Inflammatory macrophage treated with lipopolysaccharide for 1 hour (primary cell): ENCODE measurements at places on chromosomes 5 and 9.

DNA sequence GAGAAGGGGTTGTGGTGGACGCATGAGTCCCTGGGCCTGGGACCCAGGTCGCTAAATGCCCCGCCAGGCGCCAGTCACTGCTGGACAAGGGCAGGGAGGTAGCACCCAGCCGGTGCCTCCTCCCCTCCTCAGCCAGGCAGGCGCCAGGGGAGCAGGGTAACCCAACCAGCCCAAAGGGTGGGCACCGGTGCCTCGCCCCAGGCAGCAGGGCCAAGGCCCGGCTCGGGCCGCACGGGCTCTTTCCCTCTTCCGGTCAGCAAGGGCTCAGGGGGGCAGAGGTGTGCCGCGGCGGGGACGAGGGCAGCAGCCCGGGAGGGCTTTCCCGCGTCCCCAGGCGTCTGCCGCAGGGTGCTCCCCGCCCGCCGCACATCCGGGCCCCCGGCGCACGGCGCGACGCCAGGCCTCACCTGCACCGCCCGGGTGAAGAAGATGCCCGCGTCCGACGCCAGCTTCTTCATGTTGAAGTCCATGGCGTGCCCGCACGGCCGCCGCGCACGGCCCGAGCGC is 393 bp downstream of the SH3GLB2 start:
- no peak for DNase-seq

DNA sequence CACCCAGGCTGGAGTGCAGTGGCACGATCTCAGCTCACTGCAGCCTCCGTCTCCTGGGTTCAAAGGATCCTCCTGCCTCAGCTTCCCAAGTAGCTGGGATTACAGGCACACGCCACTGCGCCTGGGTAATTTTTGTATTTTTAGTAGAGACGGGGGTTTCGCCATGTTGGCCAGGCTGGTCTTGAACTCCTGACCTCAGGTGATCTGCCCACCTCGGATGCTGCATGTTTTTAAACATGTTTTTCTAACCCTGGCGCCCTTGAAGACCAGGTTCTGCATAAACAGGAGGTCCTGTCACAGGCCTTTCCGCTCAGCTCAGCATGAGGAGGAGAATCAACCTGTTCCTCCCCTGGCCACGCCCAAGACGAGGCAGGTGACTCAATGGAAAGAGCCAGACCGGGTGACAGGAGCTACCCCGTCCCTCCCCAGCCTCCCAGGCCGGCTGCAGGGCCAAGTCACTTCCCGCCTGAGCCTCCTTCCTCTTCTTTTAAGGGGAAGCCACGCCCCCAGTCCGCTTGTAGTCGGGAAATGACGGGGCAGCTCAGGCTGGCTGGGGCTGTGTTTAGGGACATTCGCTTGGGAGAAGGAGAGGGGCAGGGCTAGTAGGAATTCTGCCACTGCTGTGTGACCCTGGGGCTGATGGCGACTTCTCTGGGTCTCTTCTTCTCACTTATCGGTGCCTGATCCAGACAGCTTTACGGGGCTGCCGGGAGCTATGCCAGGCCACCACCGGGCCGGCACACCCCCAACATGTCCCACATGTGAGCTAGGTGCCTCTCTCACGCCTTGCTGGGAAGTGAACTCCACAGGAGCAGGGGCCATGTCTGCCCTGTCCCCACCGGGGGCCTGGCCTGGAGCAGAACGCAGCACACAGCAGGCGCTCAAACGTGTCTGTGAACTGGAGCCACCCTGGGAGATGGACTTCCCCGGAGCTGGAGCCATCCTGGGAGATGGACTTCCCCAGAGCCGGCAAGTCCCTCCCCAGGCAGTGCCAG is 6.1 kb downstream of the NOTCH1 start:
- peak; percentile 95 for DNase-seq

- DNase-seq, result no peak
These were observed 161.7 kb upstream of the STK32A start for GRCh38 chr5:147073098-147073497.

DNA sequence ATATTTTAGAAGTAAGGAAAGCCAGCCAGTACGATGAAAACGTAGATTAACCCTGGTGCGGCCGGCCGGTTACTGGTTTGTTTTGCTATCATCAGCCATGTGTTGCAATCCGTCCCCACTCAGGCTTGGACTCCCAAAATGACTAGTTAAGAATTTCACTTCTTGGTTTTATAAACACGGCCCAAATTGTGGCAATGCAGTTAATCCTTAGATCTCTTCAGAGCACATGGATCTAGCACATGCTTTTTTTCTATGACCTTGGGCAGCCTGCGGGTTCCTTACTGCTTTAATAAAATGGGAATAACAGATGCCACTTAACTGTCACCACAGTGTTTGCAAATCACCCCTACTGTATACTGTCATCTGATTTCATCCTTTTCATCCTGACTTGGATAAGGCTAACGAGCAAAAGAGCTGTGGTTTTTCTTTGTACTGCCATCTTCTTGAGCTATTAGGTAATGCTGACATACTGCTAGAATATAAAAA is 1.5 kb downstream of the NDFIP1 start:
- peak; percentile 62 for DNase-seq

- no peak for DNase-seq
These were observed 221.1 kb downstream of the CDK5RAP2 start for GRCh38 chr9:120358877-120359276.

DNA sequence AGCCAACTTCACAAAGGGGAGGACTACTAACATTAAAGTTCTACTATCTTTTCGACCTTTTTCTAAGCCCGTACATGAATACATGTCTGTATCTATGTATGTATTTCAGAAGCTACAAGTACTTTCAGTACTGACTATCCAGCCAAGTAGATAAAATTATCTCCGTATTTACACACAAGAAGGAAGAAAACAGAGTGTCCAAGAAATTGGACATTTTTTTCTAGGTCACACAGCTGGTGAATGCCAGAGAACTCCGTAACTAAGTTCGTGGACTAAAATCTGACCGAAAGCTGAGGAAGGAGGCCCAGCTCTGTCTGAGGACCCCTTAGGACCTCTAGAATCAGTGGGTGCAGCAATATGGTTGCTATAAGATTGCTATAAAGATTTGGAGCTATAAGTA is 83.4 kb downstream of the MAMDC2 start:
- DNase-seq, result no peak

GRCh38 chr9:136584934-136585333 is 39.1 kb upstream of the NOTCH1 start:
- no peak for DNase-seq

- DNase-seq, result no peak
These were observed 290.6 kb downstream of the FER start for GRCh38 chr5:109038209-109038840.

DNA sequence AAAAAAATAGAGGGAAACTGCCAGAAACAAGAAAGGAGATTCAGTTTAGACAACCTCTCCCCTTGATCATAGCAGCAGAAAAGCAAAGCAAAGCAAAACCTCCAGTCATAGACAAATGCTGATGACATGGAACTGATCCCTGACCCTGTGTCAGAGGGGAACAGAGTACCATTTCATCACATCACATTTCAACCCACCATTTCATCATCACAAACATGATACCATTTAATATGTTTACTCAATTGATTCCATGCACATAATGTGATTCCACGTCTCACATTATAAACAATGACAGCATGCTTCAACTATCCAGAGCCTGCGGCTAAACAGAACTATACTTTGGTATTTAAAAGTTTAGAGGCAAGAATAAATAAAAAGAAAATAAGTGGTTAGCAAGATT is 28.7 kb upstream of the ACOT12 start:
- DNase-seq, result peak; percentile 50

DNA sequence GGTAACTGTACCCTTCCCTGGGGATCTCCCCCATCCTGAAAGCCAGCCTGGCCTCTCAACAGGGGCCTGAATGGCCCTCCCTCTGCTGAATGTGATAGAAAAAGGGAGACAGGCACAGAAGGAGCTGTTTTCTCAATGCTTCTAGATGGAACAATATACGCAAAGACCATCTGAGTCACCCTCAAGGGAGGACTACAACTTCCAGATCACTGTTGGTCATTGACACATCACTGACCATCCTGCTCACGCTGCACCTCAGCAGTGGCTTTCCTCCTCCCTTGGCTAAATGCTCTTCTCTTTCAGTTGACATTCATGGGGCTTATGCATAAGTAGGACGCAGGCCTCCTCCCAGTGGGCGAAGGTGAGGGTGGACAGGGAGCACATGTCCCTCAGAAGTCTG is 112.2 kb upstream of the SHB start:
- no peak for DNase-seq

DNA sequence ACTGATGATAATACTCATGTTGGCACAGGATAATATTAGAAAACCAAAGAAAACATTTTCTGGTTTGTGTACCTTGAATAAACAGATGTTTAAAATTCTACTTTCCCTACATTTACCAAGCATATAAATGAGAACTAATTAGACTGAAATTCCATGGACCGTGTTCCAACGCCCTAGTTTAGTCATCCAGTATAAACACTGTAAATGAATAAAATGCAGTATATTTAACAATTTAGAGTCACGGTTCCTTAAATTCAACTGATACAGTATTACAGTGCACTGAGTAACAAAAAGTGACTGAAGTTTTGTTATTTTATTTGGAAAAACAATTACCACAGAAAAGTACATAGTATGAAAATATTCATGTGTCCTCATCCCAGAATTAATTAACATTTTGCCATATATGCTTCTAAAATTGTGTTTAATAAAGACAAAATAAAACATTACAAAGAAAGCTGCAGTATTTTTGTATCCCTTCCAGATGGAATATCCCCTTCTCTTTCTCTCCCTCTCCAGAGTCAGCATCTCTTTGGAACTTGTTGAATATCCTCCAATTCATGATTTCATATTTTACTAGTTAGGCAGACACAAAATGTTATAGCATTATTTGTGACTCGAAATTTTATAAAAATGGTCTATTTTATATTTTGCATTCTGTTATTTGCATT is 112.5 kb downstream of the HMHB1 start:
- DNase-seq, result no peak

DNA sequence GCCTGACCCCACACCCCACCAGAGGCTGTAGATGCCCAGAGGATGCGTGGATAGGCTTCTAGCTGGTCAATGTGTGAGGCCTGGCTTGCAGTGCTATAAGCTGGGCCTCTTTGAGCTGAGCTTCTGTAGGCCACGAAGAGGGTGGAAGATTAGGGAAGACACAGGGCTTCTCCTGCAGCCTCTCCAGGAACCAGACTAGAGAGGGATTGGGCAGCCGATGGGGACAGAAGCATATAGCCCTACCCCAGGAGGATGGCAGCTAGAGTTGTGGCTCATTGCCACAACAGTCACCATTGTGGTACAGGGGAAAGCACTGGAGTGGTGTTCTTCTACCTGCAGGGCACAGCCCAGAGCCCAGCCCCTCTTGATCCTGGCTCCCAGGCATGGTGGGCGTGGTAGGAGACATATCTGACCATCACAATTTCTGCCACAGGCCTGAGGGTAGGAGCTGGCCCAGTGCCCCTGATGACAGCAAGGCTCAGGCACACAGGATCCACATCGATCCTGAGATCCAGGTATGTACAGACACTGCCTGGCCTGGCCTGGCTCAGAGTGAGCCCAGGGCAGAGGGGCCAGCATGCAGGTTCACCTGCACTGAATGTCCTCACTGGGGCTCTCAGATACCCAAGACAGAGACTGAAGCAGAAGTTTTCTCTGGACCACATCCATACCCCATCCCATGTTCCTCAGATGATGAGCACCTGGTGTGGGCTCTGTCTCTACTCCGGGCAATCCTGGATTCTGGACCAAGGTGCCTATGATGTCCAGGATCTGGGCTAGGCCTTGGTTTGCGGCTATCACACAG is 8.7 kb downstream of the PDLIM4 start:
- DNase-seq, result no peak

GRCh38 chr5:64690417-64691151 is at the start of gene SHISAL2B:
Gene SHISAL2B, plus strand, starts transcription at chr5:64690503. Its CDS starts 121 bp downstream, at chr5:64690624.
- DNase-seq, result no peak

- DNase-seq, result peak; percentile 82
These were observed 16.1 kb downstream of the HNRNPH1 start for GRCh38 chr5:179607160-179607931.

DNA sequence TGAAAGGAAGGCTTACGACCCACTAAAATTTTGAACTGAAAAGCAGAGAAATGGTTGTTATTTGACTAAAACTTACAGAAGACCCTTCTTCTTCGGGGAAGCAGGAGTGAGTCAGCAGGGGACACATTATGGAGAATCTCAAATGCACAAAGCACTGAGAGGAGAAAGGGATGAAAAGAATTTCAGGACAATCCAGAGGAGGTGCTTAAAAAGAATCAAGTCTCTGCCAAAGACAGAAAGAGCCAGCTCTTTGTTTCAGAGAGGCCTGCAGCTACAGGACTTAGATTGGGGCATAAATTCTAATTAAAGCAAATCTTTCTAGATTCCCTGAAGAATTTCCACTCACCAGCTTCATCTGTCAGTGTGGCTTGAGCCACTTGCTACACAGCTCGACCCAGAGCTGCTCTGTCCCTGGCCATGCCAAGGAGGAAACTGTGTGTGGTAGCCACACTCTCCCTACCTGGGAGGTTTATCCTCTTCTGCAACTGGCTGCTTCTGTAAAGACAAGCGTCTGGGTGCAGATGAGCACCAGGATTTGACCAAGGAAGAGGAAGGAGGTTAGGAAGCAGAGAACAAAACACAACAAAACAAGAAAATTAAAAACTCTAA is 89.9 kb downstream of the SEMA5A start:
- DNase-seq, result no peak

- DNase-seq, result no peak
These were observed 8.3 kb upstream of the LCN1 start for GRCh38 chr9:135512904-135513303.

DNA sequence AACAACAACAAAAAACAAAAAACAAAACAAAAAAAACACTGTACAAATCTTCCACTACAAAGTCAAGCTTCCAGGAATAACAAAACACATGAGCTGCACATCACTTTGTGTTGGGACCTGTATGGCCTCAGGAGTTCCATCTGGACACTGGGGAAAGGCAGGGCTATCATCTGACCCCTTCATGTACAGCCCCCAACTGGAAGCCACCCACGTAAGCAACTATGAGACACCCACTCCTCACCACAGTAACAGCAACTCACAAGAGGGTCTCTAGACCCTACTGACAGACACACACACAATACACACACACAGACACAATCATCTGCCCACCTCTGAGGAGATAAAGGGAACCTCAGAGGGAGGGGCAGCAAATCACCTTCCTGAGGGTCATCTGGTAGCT is 81.7 kb upstream of the LRRTM2 start:
- no peak for DNase-seq

- DNase-seq, result no peak
These were observed 7.9 kb downstream of the MSX2 start for GRCh38 chr5:174732036-174733020.

- DNase-seq, result no peak
These were observed 783.3 kb upstream of the SEMA6A start for GRCh38 chr5:117357886-117358285.

GRCh38 chr9:132042324-132042723 is 37.3 kb downstream of the MED27 start:
- DNase-seq, result no peak
